ENCODE measurements at places on chromosomes 16 and 17.

GRCh38 chr17:48051706-48052486 lies 3.7 kb downstream of the NFE2L1 start:
- no peak for DNase-seq

- DNase-seq, result peak; percentile 79
Measured at GRCh38 chr17:81481073-81481799, 31.4 kb downstream of the ACTG1 start.

GRCh38 chr17:10091046-10091445 lies 107.4 kb downstream of the GAS7 start:
- DNase-seq, result no peak

DNA sequence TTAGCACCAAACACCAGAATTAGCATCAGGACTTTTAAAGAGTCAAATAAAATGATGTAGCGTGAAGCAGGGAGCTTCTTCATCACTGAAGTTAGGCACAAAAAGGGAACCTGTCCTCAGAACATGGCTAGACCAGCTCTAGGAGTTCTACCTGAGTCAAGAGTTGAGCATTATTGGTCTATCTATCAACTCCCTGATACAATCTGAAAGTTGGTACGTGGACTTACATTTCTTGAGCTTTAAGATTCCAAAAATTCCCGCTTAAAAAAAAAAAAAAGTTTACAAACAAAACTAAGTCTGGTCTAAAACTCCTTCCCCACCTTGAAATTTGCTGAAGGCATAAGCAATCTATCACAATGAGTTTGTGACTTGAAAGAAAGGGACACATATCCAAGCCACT lies 12.3 kb downstream of the TLE7 start:
- no peak for DNase-seq

DNA sequence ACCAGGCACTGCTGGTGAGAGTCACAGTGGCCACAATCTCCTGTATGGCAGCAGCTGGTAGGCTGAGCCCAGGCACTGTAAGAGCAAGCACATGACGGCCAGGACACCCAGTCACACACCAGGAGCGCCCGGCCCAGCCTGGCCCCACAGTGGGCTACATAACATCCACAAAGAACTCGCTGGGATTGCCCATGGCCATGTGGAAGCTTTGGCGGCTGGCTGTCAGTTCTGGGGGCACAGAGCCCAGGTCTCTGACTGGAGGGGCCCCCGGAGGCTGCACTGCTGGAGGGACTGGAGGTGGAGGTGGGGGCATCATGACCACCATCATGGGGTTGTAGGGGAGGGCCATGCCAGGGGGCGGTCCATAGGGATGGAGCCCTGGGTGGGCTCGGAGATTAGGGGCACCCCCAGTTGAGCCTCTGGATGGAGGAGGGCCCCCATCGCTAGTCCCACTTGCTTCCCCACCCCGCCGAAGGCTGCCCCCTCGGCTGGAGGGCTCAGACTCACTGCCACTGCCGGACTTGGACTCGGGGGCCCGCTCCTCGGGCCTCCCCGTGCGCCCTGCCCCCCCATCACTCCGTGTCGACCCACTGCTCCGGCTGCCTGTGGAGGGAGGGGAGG lies 6.1 kb downstream of the ACADVL start:
- DNase-seq, result no peak

- DNase-seq, result no peak
Measured at GRCh38 chr17:30571921-30572320, 94.7 kb downstream of the GOSR1 start.

DNA sequence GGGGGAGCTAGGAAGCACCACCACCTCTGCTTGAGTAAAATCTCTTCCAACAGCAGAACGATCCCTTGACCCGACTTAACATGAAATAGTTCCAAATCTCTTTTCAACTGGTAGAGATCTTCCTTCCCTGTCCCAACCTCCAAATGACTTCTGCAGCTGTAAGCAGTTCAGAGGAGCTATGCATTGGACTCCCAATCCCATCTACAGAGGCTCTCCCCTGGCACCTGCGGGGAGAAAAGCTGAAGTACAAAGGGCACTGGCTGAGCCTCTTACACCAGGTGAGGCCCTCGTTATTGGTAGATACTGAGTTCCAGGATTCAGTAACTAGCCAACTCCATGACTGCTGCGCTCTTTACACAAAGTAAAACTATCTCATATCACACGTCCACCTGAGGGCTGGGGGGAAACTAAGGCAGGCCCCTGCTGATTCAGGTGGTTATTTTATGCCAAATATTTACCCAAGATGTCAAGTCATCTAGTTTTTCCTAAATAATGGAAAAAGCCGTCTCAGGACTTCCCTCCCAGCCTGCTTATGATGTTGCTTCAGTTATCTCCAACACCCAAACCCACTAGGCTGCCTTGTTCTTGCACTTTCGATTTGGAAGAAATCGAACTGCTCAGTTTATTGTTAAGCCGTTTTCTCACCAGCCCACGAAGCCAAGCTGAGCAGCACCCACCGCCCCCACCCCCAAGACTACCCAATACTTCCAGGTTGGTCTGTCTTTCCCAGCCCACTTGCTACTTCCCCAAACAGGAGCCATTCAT lies 3.2 kb downstream of the ACTG1 start:
- no peak for DNase-seq

- DNase-seq, result peak; percentile 19
Measured at GRCh38 chr16:71645450-71645849, 19.5 kb downstream of the MARVELD3 start.

- DNase-seq, result no peak
Measured at GRCh38 chr16:7624871-7625766, 292.5 kb downstream of the RBFOX1 start.

- no peak for DNase-seq
Measured at GRCh38 chr16:74563828-74564263, 43.1 kb downstream of the GLG1 start.

DNA sequence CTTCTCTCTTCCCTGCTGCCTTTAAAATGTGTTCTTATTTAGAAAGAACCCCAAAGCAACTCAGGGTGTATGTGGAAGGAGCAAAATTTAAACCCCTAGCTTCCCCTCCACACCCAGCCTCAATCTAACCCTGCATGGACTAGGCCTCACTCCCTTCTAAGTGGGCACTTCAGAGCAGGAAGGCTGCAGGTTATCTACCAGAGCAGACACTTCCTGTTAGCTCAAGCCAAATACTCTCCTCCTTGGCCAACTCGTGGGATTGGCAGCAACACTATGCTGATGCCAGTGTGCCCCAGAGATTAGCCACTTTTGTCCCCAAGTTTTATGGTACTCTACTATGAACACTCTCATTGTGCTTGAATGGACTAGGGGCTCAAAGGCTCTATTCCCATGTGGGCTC lies 35.6 kb downstream of the CCDC42 start:
- DNase-seq, result no peak

- peak; percentile 30 for DNase-seq
Measured at GRCh38 chr16:8962393-8963009, 1.2 kb downstream of the USP7 start.

- DNase-seq, result no peak
Measured at GRCh38 chr17:59287891-59288290, 43.6 kb upstream of the YPEL2 start.

GRCh38 chr16:70576431-70577255 lies 53.0 kb downstream of the SF3B3 start:
- DNase-seq, result no peak

DNA sequence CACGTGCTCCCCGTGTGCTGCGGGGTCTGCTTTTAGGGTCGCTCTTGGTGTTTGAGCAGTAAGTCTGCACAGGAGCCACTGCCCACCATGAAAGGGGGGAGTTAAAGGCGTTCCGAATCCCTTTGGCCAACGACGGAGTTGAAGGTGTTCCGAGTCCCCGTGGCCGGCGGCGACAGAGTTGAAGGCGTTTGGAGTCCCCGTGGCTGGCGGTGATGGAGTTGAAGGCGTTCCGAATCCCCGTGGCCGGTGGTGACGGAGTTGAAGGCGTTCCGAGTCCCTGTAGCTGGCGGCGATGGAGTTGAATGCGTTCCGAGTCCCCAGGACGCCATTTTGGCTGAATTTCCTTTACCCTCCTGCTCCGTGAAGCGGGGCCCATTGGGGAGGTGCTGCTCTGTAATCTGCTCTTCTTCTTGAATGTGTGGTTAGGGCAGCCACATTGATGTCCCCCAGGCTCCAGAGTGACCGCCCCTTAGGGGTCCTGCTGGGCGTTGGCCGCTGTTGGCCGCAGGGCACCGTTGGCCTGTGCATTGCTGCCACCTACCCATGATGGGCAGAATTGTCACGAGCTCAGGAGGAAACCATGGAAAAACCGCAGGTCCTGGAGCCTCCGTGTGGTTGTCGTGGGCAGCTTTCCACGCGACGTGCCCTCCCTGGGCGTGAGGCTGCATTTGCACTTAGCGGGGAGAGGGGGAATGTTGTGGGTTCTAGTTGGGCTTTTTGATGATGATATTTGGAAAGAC lies 73.7 kb upstream of the ZNF750 start:
- DNase-seq, result no peak

GRCh38 chr16:883340-883739 lies 82.8 kb upstream of the GNG13 start:
- no peak for DNase-seq

- no peak for DNase-seq
Measured at GRCh38 chr16:89685916-89686315, 573 bp upstream of the CDK10 start.

DNA sequence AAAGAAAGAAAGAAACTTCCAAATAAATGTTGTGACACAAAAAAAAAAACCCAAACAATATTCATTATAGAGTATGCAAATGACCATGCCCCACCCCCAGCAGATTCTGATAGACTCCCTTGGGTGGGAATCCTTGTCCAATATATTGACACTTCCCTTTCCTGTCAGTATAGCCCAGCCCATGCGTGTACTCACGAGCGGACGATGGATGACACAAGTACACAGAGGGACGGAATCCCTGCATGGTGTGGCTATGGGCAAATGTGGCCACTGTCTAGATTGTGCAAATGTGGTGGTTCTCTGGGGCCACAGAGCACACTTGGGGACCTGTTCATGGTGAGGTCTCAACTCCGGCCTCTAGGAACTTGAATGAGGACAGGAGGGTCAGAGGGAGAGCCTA lies 3.1 kb downstream of the RAB37 start:
- DNase-seq, result no peak

DNA sequence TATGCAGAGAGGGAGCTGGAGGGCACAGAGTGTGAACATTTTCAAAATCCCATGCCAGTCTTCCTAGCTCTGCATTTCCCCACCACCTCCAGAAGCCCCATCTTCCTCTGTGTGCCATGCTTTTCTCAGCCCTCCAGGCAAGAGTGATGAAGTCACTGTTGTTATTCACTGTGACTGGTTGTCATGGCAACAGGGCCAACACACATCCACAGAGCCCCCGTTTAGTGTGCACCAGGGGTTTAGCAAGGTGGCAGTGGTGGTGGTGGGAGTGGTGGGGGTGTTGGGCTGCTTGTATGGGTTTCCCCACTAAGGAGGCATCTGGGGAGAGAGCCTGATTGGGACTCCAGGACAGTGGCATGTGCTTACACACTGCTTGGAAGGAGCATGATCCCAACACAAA lies 309.9 kb upstream of the ASIC2 start:
- DNase-seq, result no peak

- DNase-seq, result no peak
Measured at GRCh38 chr17:76659928-76660655, 16.5 kb upstream of the ST6GALNAC1 start.
